ENCODE measurements at places on chromosomes 12 and 14. TPM values are rescaled to one million over a fixed set of nuclear protein-coding genes. Genes with fewer than 3 reads are reported as not detected.

Gene SIX1
- 3.9 TPM for total RNA-seq

Gene SLC35F4
- 0.13 TPM for total RNA-seq

Gene AMDHD1
- total RNA-seq: 0.43 TPM

Gene RNU6-8
- not detected for total RNA-seq

Gene KIF26A
- 1.4 TPM for total RNA-seq

Gene LUM
- not detected for total RNA-seq

Gene RIMBP2
- not detected for total RNA-seq

Gene CACNA2D4
- 35.2 TPM for total RNA-seq

Gene IL26
- not detected for total RNA-seq

Gene PMCH
- total RNA-seq: not detected

Gene TMEM30B
- total RNA-seq: not detected

Gene OR6C2
- total RNA-seq: not detected

Gene BATF
- total RNA-seq: not detected

Gene KRT2
- not detected for total RNA-seq

Gene CCDC91
- 12.6 TPM for total RNA-seq

Gene PPP1R36
- not detected for total RNA-seq

Gene SRP54
- 66.1 TPM for total RNA-seq

Gene GARIN6
- total RNA-seq: not detected

Gene PXN
- total RNA-seq: 162 TPM

Gene SPIC
- not detected for total RNA-seq

Gene FERMT2
- total RNA-seq: 60.8 TPM

Gene NPFF
- total RNA-seq: not detected

Gene PRKCH
- total RNA-seq: 7.4 TPM

Gene KRT83
- 0.17 TPM for total RNA-seq

Gene INHBE
- total RNA-seq: 1.4 TPM

Gene AICDA
- total RNA-seq: not detected

Gene CHMP4A
- 20.0 TPM for total RNA-seq

Gene NDUFA12
- total RNA-seq: 167 TPM

Gene B4GALNT3
- 0.27 TPM for total RNA-seq

Gene TUNAR
- not detected for total RNA-seq

Gene DPF3
- 3.0 TPM for total RNA-seq

Gene SMIM41
- not detected for total RNA-seq

Gene CELA1
- not detected for total RNA-seq

Gene TBX5
- 0.43 TPM for total RNA-seq

Gene ZC2HC1C
- total RNA-seq: not detected

Gene C1S
- 3.3 TPM for total RNA-seq

Gene CLEC2B
- total RNA-seq: 0.60 TPM

Gene RNASE12
- not detected for total RNA-seq

Gene OASL
- 3.2 TPM for total RNA-seq

Gene ITGB7
- not detected for total RNA-seq

Gene SLC17A8
- total RNA-seq: not detected

Gene CDCA3
- 129 TPM for total RNA-seq
